ENCODE measurements at places on chromosomes 2 and 18. TPM values are rescaled to one million over a fixed set of nuclear protein-coding genes. Genes with fewer than 3 reads are reported as not detected.

DNA sequence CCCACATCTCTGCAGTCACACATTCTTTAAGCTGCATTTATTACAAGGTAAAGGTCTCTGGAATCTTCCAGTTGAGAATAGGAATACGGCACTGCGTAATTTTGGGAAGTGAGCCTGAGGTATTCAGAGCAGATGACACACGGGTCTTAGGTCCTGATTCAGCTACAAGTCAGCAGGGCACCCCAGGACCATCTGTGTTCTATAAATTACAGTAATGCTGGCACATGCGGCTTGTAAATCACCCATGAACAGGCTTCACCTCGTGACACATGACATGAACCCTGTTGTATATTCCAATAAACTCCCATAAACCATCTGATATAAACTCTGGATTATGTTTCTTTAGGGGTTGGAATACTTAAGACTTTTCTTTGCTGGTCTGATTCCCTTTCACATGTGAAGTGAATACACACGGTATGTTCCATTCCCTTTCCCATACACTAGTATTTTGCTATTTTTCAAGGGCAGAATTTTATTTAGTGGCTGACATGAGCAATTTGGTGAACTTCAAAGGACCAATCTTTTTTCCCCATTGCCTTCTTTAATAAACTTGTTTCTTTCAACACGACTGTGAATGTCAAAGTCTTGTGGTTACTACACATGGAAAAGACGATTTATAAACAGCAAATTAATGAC is 298.6 kb downstream of the MEIS1 start:
- no peaks in the 10 kb centered on the region for H3K4me1 ChIP-seq
- H3K27ac ChIP-seq, result no peak overlapping the region
- no peak overlapping the region for H3K4me3 ChIP-seq
- no peak for DNase-seq

GRCh38 chr2:46216213-46216612 is 81.0 kb upstream of the EPAS1 start:
- no peak overlapping the region for H3K4me3 ChIP-seq
- no peak for DNase-seq
- no peak overlapping the region for H3K27ac ChIP-seq
- no peaks in the 10 kb centered on the region for H3K4me1 ChIP-seq
- H3K36me3 ChIP-seq, result no peaks in the 10 kb centered on the region
- H3K27me3 ChIP-seq, result no peaks in the 10 kb centered on the region

Gene SFXN5
- total RNA-seq, result 4.5 TPM

DNA sequence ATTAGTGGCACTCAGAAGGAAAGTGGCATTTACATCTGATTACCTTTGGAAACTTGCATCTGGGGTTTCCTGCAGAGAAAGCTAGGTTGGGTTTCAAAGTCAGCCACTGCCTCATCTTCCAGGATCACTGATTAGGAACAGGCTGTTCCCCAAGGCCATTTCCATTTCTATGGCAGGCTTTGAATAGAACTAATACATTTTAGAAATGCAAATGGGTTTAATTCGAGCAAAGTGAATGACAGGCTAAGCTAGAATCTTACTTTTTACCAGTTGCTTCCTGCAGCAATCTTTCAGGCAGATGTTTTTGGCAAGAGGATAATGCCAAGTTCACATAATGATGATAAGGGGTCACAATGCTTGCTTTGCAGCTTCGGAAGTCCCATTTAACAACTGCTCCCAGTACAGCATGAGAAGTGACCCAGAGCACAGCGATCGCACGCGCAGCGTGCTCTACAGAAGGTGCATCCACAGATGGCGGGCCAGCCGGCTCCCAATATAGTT is 336.7 kb downstream of the LPIN1 start:
- H3K36me3 ChIP-seq, result no peaks in the 10 kb centered on the region
- H3K4me1 ChIP-seq, result no peaks in the 10 kb centered on the region
- no peak overlapping the region for H3K27ac ChIP-seq

GRCh38 chr2:88247531-88247930 is 77.4 kb downstream of the THNSL2 start:
- no peaks in the 10 kb centered on the region for H3K27me3 ChIP-seq
- DNase-seq, result no peak
- H3K27ac ChIP-seq, result no peak overlapping the region
- H3K4me1 ChIP-seq, result no peaks in the 10 kb centered on the region
- H3K36me3 ChIP-seq, result no peaks in the 10 kb centered on the region

- no peak for DNase-seq
- H3K27ac ChIP-seq, result no peak overlapping the region
Measured at GRCh38 chr18:12403601-12404506, 3.9 kb upstream of the PRELID3A start.

- DNase-seq, result no peak
- no peak overlapping the region for H3K27ac ChIP-seq
- no peak overlapping the region for H3K4me3 ChIP-seq
- no peaks in the 10 kb centered on the region for H3K4me1 ChIP-seq
- no peaks in the 10 kb centered on the region for H3K27me3 ChIP-seq
Measured at GRCh38 chr18:50706199-50706598, 113.6 kb downstream of the MRO start.

GRCh38 chr2:109645412-109646184 is 31.4 kb downstream of the SOWAHC start:
- DNase-seq, result no peak
- H3K36me3 ChIP-seq, result no peaks in the 10 kb centered on the region
- no peaks in the 10 kb centered on the region for H3K4me1 ChIP-seq
- H3K27ac ChIP-seq, result no peak overlapping the region
- no peaks in the 10 kb centered on the region for H3K27me3 ChIP-seq

Gene SULT1C2
- 1.9 TPM for total RNA-seq

- no peak overlapping the region for H3K27ac ChIP-seq
- no peaks in the 10 kb centered on the region for H3K27me3 ChIP-seq
- no peaks in the 10 kb centered on the region for H3K4me1 ChIP-seq
- H3K4me3 ChIP-seq, result no peak overlapping the region
Measured at GRCh38 chr2:239678666-239679296, 278.0 kb upstream of the HDAC4 start.

- no peak overlapping the region for H3K27ac ChIP-seq
- H3K4me1 ChIP-seq, result no peaks in the 10 kb centered on the region
- H3K4me3 ChIP-seq, result no peak overlapping the region
- H3K36me3 ChIP-seq, result no peaks in the 10 kb centered on the region
Measured at GRCh38 chr2:214652473-214652872, 157.0 kb downstream of the BARD1 start.

Gene ZNF396
- 0.30 TPM for total RNA-seq

DNA sequence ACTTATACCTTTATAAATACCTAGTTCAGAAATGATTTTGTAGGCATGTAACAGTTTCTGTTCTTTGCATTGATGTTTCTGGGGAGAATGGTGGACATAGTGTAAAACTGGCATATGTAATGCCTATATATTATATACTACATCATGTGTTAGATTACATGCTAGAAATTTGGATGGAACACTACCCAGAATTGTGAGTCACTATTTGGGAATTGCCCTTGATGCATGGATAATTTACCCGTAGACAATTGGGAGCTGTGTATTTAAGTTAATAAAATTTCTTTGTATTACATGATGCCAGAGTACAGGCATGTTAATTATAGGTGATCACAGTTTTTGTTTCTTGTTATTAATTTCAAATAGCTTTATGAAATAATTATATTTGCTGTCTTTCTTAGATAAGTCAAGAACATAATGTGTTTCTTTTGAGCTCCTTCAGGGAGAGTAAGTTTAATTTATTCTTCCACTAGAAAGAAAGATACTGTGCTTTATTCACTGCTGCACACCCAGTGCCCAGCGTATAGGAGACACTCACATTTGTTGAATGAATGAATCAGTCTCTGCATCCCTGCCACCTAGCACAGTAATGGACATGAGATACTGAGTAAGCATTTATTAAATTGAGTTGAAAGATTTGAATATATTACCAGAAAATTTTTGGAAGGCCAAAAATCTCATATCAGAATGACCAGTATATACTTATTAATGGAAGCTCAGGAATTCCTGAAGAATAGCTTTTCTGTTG is 16.9 kb downstream of the ACSL3 start:
- peaks cover 25% of the 10 kb centered on the region for H3K4me1 ChIP-seq
- H3K27ac ChIP-seq, result no peak overlapping the region
- H3K4me3 ChIP-seq, result no peak overlapping the region
- H3K27me3 ChIP-seq, result no peaks in the 10 kb centered on the region
- DNase-seq, result no peak

Data from right atrium auricular region (tissue), 2 donors.